ENCODE measurements at places on chromosomes 5 and 9.
A peak's percentile ranks its signal among the peaks of the same experiment; 100 is the strongest.

- peak; percentile 63 for DNase-seq
These were observed 83.5 kb upstream of the RUSC2 start for GRCh38 chr9:35406183-35406959.

GRCh38 chr5:57386958-57387357, 95.7 kb downstream of the ACTBL2 start:
- no peak for DNase-seq

- DNase-seq, result no peak
These were observed 103.7 kb upstream of the TLX3 start for GRCh38 chr5:171205375-171205774.

- DNase-seq, result no peak
These were observed 9.7 kb downstream of the FNIP1 start for GRCh38 chr5:131786900-131787692.

DNA sequence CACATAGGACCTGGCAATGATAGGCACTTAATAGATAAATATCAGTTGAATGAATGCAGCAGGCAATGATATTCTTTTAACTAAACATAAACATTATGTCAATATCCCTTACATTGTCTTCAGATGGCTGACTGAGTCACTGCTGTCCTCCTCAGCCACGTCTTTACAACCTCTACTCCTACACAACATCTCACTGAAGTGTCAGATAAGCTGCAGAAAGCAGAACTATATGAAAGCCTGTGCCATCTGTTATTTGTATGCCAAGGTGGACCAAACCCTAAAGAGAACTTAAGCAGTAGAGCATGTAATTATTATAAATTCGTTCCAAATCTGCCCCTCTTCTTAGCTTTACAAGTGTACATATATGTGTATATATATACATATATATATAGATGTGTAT, 271.2 kb downstream of the RASEF start:
- no peak for DNase-seq

DNA sequence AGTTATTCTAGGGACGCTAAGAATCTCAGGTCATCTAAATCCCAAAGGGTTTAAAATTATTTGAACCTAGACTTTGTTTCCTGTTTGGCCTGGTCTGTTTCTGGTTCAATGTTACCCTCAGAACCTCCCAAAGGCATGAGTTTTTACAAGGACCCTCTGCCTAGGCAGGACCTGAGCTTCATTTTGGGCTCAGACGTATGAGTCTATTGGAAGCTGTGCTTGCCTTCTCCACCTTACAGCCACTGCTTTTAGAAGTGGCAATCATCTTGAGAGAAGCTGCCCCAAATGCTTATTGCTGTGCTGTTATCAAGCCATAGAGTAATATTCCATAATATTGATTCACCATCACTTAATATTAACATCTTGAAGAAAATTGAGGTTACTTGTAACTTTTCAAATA, 510.4 kb downstream of the TLE4 start:
- DNase-seq, result no peak

- no peak for DNase-seq
These were observed 30.7 kb downstream of the MSX2 start for GRCh38 chr5:174755106-174755505.

- no peak for DNase-seq
These were observed 444.2 kb upstream of the CYLC2 start for GRCh38 chr9:102550886-102551285.

- DNase-seq, result no peak
These were observed 129.5 kb downstream of the TRIO start for GRCh38 chr5:14272548-14273205.

GRCh38 chr9:135167849-135168655, 80.6 kb downstream of the OLFM1 start:
- no peak for DNase-seq

DNA sequence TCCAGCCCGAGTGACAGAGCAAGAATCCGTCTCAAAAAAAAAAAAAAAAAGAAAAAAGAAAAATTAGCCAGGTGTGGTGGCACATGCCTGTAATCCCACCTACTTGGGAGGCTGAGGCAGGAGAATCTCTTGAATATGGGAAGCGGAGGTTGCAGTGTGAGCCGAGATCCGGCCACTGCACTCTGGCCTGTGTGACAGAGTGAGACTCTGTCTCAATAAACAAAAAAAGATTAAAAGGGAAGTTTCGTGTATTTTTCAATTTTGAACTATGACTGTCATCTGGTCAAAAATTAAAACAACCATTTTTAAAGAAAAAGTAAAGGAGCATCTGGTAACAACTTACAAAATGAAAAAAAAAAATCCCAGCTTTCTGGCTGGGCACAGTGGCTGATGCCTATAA, 36.3 kb upstream of the PLIN2 start:
- DNase-seq, result no peak

DNA sequence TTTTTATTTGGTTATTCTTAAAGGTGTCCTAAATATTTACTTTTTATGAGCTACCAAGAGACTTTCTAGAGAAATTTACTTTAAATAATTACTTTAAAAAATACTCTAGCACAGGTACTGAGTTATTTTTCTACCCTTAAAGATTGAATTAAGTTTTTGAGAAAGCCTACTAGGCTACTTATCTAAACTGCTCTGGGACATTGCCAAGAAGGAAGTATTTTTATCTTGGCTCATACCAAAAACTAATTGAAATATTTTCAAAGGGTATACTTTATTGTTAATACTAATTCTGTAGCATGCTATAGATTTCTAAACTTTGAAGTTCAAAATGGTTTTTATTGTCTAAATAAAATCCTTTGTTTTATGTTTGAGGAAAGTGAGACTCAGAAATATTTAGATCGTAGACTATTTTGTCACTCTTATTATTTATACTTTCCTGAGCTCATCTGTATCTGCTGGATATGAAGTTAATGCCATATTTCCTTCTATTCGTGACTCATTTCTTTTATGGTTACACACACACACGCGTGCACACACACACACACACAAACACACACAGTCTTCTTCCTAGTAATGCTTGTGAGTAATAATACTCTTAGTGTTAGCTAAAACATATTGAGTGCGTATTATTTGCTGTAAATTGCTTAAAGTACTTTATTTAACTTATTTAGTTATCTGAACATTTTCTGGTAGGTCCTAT, 89.5 kb downstream of the MAN2A1 start:
- no peak for DNase-seq
